GM03348 (cell line): ENCODE measurements at places on chromosomes 4 and X.

DNA sequence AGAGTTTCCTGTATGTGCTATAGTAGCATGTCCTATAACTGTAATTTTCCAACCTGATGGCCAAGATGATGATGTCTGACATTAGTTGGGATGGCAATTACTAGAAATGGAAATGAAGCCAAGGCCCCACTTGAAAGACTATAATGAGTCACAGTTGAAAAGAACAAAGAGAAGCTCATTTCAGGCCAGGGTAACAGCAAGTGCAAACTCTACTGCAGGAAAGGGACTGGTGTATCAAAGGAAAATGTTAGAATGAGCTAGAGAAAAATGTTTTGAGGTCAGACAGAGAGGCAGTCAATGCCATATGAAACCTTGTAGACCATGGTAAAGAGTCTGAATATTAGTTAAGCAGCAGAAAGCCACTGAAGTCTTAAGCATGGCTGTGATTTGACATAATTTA lies 146.2 kb upstream of the SH3RF1 start:
- no peak for DNase-seq

- no peak for DNase-seq
Measured at GRCh38 chrX:5650904-5651303, 577.8 kb downstream of the NLGN4X start.

DNA sequence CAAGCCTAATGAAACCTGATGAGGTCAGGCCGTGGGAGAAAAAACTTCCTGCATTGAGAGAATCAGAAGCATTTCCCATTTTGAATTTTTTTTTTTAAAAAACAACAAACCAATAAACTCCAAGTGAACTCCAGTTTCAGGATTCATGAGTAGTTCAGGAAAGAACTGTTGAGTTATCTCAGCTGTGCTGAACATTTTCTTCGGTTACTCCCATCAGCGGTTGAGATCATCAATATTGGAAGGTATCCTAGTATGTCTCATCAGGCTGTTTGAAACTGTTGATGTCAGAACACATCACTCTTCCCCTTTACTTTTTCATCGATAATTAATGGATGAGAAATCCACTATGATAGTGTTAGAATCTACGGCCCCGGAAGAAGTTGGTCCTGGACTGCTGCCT lies 82.4 kb upstream of the ADGRG2 start:
- no peak for DNase-seq

GRCh38 chr4:26226629-26227376 lies 94.0 kb upstream of the RBPJ start:
- DNase-seq: no peak

DNA sequence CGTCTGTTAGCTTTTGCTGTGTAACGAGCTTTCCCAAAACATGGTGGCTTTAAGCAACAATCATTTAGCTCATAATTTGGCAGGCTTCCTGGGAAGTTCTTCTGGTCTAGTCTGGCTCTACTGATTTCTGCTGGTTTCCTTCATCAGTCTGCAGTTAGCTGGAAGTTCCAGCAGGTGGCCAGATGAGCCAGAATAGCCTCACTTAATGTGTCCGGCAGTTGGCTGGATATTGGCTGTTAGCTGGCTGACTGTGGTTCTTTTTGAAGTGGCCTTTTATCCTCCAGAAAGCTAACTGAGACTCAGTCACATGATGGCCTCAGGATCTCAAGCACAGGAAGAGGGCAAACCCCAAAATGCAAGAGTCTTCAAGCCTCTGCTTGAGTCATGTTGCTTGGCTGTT lies 34.9 kb downstream of the FTHL17 start:
- DNase-seq: peak; percentile 46

GRCh38 chrX:50762578-50762977 lies 51.4 kb downstream of the SHROOM4 start:
- no peak for DNase-seq

DNA sequence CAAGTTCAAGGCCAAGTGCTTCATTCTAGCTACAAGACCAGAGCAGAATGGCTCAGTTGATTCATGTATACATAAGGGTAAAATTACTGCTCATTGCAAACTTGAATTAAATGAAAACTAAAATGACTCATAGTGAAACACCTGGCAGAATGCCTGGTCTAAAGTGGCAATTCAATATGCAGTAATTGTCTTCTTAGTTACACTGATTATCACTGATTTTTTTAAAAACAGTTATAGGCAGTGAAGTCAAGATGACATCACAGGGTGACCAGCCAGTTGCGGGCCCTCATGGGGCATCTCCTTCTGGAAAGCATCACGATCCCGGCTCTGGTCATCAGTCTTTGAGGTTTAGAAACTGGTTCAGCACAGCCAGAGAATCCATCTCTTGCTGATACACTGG lies 154.2 kb downstream of the RAB28 start:
- peak; percentile 10 for DNase-seq

DNA sequence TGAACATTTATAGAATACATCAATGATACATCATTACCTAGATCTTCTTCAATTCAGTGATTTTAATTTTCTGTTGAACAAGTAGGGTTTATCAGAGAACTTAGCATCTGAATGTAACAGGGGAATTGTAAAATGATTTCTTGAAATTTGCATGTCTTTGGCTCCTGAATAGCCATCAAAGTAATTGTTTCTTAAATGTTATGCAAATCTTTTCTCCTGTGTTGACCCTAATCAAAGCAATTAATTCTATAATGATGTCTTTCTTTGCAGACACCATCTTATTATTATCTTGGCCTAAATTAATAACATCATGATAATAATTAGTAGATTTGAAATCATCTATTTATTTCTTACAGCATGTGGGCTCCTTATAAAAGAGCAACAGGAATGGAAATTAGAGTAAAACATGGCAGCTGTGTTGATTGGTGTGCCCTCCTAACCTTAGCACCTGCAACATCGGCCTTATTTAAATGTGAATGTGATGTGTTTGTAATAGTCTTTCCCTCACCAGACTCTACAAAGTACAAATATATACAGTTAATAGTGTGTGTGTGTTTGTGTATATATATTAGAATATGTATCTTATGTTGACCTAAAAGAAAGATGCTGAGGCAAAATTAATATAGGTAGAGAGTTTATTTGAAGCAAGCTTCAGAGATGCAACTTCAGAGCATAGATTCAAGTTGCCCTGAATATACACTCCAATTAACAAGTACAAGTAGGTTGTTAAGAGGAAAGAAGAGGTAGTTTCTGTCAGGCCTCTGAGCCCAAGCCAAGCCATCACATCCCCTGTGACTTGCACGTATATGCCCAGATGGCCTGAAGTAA lies 328.0 kb upstream of the TECRL start:
- no peak for DNase-seq

GRCh38 chr4:80446664-80447063 lies 111.1 kb downstream of the CFAP299 start:
- DNase-seq: peak; percentile 43
